Right renal pelvis (tissue), 4 donors: ENCODE measurements at places on chromosomes 12 and 14.

- no peak for DNase-seq
Observed at GRCh38 chr12:15855646-15856045, 26.5 kb upstream of the STRAP start.

DNA sequence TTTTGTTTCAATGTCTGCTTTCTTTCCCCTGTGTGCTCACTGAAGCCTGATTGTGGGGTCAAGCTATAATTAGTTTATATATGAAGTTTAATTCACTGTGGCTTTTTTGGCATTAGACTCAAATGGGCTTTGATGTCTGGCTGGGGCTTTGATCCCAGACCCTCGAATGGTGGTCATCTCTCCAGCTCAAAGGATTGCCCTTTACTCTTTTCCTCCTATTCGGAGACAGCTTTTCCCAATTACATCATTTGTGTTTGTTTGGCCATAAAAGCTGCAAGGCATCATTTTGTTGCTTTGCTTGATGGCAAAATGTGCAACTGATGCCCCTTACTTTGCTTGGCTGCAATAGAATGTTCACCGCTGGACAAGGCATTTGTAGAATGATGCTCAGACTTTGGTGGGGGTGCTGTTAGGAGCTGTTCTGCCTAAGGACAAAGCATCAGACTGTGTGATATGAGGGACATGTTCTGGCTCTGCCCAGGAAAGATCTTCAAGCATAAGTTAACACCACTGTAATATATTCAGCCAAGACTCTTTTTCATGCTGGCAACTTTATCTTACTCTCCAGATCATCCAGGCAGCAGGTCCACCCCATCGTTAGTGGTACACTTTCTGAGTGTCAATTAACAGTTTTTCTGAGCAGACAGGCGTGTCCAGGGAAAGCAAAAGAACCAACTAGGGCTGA, 3.2 kb upstream of the DACT1 start:
- DNase-seq = no peak

- DNase-seq = peak; percentile 21
Observed at GRCh38 chr12:127108360-127109215, 1158.4 kb upstream of the TMEM132C start.

- no peak for DNase-seq
Observed at GRCh38 chr14:55122440-55122986, 6.5 kb upstream of the LGALS3 start.

DNA sequence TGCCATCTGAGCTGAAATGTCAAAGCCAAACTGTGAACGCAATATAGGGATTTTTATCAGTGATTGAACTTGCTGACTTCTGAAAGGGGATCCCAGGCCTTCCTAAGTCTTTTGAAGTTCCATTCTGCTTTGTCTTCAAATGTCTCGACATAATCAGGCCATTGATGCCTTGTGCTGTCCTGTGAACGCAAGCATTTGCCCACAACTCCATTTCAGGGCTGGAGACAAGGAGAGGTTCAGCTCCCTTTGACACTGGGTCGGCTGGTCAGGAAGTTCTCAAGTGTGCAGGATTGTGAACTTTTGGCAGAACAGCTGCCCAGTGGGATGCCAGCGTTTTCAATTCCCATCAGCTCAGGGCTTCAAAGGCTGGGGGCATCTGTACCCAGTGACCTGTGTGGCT, 345.3 kb downstream of the NUAK1 start:
- DNase-seq = no peak

DNA sequence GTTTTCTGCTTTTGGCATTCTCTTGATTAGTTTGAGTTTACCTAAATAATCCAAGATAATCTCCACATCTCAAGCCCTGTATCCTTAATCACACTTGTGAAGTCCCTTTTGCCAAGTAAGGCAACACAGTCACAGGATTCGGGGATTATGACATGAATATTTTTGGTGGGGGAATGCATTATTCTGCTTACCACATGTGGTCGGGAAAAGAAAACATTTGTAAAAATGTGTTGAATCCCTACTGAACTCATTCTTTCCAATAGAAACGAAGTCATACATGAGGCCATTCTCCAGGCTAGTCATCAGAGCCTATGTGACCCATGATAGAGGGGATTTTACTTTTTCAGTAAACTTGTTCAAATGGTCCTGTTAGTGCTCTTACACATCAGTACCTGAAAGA, 58.5 kb upstream of the PRICKLE1 start:
- no peak for DNase-seq

DNA sequence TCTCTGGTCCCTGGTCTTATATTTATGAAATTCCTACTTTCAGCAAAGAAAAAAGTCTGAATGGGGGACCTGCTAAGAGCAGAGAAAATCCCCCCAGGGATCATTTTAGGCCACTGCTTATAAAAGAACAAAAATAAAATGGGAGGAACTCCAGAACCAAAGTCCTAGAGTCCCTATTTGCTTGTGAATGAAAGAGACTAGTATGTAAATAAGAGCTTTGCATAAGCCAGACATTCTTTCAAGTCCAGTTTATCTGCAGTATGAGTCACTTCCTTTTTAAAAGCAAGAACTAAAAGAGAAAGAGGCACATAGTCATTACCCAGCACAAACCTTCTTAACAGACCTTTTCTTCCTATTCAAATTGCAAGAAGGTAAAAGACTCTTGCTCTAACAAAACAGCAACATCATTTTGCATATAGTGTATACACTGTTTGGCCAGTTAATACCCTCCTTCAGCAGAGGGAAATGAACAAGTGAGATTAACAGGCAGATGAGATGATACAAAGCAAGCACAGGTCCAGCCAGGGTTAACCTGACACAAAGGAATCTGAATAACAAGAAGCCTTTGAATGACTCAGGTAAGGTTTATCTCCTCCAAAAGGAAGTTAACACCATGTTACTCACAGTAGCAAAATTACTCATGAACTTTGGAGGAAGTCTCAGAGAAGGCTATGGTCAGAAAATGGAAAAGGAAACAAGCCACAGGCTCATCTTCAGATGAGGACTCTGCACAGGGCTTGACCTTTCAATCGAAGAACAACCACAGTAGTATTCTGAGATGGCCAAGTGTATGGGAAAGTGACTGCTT, 87.3 kb downstream of the PHLDA1 start:
- DNase-seq = no peak
